ENCODE measurements at places on chromosomes 5 and 9.

- no peak for DNase-seq
- H3K4me1 ChIP-seq = peaks cover 60% of the 10 kb centered on the region
- H3K4me3 ChIP-seq = no peak overlapping the region
- peak overlapping the region; percentile 63 for H3K27ac ChIP-seq
- no peaks in the 10 kb centered on the region for H3K27me3 ChIP-seq
Measured at GRCh38 chr9:33437205-33437604, 10.2 kb downstream of the AQP3 start.

DNA sequence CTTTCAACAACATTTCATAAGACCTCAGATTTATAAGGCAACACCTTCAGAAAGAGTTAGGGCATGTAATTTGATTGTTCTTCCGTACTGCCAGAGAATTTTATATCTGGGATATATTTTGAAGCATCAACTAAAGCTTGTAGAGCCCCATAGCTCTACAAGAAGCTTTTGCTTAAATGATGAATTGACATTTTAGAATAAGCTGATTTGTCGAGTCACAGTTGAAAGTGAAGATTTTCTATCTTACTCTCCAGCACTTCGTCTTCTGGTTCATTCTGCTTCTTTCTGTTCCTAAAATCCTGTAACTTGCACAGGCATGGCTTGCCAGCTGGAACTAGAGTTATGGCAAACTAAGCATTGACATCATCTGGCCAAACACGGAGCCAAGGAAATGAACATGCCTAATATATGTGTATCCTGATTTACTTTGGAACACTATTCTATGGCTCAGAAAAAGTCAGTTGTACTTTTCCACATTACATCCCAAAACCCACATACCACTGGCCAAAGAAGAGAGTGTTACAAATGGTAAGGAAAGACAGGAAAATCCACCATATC is 68.6 kb upstream of the MAST4 start:
- H3K36me3 ChIP-seq = no peaks in the 10 kb centered on the region
- no peak overlapping the region for H3K4me3 ChIP-seq
- peaks cover 22% of the 10 kb centered on the region for H3K27me3 ChIP-seq
- H3K4me1 ChIP-seq = no peaks in the 10 kb centered on the region

GRCh38 chr9:87551772-87552217 is 54.1 kb downstream of the DAPK1 start:
- no peaks in the 10 kb centered on the region for H3K36me3 ChIP-seq
- DNase-seq = no peak
- no peak overlapping the region for H3K4me3 ChIP-seq
- H3K4me1 ChIP-seq = no peaks in the 10 kb centered on the region

- H3K4me1 ChIP-seq = peaks cover 37% of the 10 kb centered on the region
- H3K27me3 ChIP-seq = peaks cover 10% of the 10 kb centered on the region
- H3K36me3 ChIP-seq = peaks cover 18% of the 10 kb centered on the region
- H3K4me3 ChIP-seq = peak overlapping the region; percentile 88
Measured at GRCh38 chr9:37079370-37080164, 40.8 kb upstream of the ZCCHC7 start.

- no peaks in the 10 kb centered on the region for H3K27me3 ChIP-seq
- peaks cover 14% of the 10 kb centered on the region for H3K36me3 ChIP-seq
- no peak overlapping the region for H3K4me3 ChIP-seq
- no peak for DNase-seq
- peaks cover 17% of the 10 kb centered on the region for H3K4me1 ChIP-seq
Measured at GRCh38 chr9:15244001-15244441, 63.0 kb downstream of the TTC39B start.

GRCh38 chr5:125038477-125038876 is 292.0 kb upstream of the ZNF608 start:
- H3K27ac ChIP-seq = no peak overlapping the region
- DNase-seq = no peak
- no peaks in the 10 kb centered on the region for H3K4me1 ChIP-seq
- no peaks in the 10 kb centered on the region for H3K27me3 ChIP-seq
- H3K36me3 ChIP-seq = no peaks in the 10 kb centered on the region
- H3K4me3 ChIP-seq = no peak overlapping the region

DNA sequence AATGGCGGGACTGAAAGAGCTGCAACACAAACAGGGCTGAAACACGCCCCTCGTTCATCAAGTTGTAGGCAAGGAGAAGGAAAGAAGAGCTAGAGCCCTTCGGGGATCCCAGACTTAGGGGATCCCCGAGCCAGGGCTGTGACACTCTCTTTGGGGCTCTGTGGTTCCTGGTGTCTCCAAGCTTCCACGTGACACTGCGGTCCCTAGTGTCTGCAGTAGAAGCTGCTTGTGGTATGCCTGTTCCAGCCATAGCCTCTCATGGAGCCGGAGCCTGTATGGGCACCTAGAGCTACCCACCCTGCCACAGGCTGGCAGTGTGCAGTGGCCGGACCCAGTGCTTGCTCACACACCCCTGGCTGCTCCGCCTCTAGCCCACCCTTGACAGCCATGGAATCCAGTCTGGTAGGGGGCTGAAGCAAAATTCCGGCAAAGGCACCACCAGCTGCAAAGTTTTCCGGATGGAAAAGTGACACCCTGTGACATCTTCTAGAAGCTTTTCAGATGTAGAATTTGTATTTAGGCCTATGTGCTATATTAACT is 1439.6 kb upstream of the ACO1 start:
- no peaks in the 10 kb centered on the region for H3K4me1 ChIP-seq
- H3K36me3 ChIP-seq = no peaks in the 10 kb centered on the region
- no peak for DNase-seq
- H3K4me3 ChIP-seq = no peak overlapping the region
- no peaks in the 10 kb centered on the region for H3K27me3 ChIP-seq

- no peaks in the 10 kb centered on the region for H3K36me3 ChIP-seq
- H3K4me1 ChIP-seq = no peaks in the 10 kb centered on the region
- H3K27me3 ChIP-seq = peaks cover 5% of the 10 kb centered on the region
- H3K4me3 ChIP-seq = no peak overlapping the region
Measured at GRCh38 chr5:57780306-57780960, 297.8 kb upstream of the ACTBL2 start.

DNA sequence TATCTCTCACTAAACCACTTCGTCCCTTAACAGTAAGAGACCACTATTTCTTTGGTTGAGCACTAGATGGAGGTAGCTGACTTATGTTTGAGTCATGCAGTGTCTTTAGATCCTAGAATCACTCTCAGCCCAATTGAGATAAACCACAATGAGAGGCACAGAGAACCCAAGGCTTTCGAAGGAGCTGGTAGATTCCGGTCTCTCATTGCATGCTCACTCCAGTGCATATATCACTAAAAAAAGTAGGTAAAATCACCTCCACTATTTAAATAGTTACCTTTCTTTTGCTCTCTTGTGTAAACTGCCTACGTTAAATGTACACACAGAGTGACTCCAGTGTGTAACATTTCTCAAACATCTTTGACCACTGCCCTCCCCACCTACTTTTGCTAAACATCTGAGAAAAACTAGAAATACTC is 27.6 kb downstream of the ACTL7A start:
- H3K27me3 ChIP-seq = no peaks in the 10 kb centered on the region
- no peak overlapping the region for H3K4me3 ChIP-seq
- H3K4me1 ChIP-seq = peaks cover 6% of the 10 kb centered on the region
- H3K36me3 ChIP-seq = peaks cover 31% of the 10 kb centered on the region

GRCh38 chr5:158543539-158544387 is 556.0 kb downstream of the EBF1 start:
- H3K36me3 ChIP-seq = no peaks in the 10 kb centered on the region
- no peak for DNase-seq

GRCh38 chr9:75131700-75132099 is 43.4 kb downstream of the OSTF1 start:
- DNase-seq = no peak
- H3K4me1 ChIP-seq = peaks cover 30% of the 10 kb centered on the region
- peaks cover 72% of the 10 kb centered on the region for H3K36me3 ChIP-seq

DNA sequence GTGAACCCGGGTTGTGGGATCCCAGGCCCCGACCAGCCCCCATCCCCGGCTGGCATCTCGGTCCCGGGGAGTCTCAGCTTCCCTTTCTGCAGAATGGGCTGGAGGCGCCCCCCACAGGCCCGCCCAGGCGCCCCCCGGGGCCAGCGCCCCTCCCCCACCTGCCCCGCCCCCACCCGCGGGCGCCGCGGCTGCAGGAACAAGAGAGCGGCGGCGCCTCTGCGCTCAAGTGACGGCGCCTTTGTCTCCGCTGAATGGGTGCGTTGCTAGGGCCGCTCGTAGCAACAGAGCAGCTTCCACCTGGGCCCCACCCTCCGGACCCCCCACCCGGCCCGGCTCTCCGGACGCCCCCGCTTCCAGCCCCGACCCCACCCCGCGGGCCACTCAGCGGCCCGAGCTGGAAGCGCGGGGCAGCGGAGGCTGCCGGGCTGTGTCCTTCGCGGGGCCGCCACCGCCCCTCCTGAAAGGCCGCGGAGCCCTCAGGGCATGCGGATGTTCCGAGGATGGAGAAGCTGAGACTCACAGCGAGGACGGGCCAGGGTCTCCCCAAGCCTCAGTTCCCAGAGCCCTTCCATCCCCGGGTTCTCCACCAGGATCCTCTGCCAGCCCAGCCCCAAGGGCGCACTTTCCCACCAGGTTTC is 27.5 kb downstream of the ADGRD2 start:
- no peak overlapping the region for H3K27ac ChIP-seq
- peaks cover 14% of the 10 kb centered on the region for H3K27me3 ChIP-seq
- no peak for DNase-seq
- H3K36me3 ChIP-seq = no peaks in the 10 kb centered on the region
- H3K4me1 ChIP-seq = peaks cover 4% of the 10 kb centered on the region

DNA sequence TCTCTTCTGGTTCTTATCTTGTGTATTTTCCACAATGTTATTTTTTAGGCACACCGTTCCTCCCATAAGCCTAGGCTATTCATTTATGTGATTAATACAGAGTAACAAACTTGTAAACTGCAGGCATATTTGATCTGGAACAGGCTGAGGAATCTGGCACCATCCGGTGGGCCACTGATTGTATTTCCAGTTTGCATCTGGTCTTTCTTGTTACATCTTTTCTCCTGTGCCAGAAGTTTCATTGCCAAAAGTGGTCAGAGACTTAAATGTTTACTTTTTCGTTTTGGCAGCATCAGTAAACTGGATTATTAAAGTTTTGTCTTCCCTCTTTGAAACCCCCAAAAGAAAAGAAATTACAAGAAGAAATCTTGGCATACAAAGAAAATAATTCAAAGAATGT is 17.9 kb upstream of the ZCCHC7 start:
- H3K4me3 ChIP-seq = no peak overlapping the region
- peaks cover 18% of the 10 kb centered on the region for H3K4me1 ChIP-seq
- no peak overlapping the region for H3K27ac ChIP-seq
- peaks cover 3% of the 10 kb centered on the region for H3K36me3 ChIP-seq
- DNase-seq = no peak
- no peaks in the 10 kb centered on the region for H3K27me3 ChIP-seq

DNA sequence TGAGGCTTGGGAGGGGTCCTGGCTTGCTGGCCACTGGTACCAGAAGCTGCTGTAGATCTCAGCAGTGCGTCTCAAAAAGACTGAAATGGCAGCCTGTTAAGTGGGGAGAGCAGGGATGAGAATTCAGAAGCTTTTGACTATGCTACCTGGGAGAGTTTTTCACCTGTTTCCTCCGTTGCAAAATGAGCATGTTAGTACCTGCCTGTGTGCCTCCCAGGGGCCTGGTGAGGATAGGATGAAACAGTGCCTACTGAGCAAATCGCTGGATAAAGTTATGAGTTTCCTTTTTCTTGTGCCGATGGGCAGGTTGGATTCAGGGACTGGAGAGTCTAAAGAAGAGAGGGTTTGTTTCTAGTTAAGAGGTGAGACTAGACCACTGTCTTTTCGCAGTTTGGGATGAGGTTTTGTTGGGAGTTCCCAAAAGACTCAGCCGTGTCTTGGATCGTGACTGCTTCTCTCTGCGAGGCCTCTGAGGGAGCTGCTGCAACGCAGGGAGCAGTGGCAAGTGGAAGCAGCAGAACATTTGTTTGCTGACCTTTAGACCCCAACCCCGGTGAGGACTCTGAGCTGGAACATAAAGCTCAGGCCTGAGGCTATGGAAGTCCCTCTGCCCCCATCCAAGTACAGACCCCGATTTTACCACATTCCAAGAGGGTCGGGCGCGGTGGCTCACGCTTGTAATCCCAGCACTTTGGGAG is 1.4 kb downstream of the RALGPS1 start:
- no peak overlapping the region for H3K27ac ChIP-seq
- peaks cover 35% of the 10 kb centered on the region for H3K27me3 ChIP-seq
- H3K36me3 ChIP-seq = no peaks in the 10 kb centered on the region
- DNase-seq = no peak

DNA sequence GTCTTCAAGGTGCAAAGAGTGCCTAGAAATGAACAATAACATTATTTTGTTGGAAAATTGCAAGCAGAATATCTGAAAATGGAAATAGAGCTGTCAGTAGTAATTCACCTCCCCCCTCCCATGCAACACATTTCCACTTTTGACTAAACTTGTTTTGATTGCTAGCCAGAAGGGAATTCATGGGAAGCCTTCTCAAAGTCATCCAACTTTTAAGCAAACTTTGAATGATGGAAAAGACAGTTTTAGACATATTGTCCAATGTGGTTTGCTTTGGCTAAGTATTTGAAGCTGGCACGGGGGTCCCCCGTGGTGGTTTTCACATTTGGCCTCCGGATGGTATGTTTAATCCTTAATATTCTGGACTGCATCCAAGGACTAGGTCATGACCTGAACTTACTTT is 7.5 kb downstream of the NR2F1 start:
- peaks cover 7% of the 10 kb centered on the region for H3K36me3 ChIP-seq
- H3K27ac ChIP-seq = no peak overlapping the region
- H3K4me3 ChIP-seq = no peak overlapping the region
- DNase-seq = no peak

All from activated CD4-positive, alpha-beta T cell treated with anti-CD3 and anti-CD28 coated beads, Interleukin-2, amount 10 ng/mL, durations not matched to agents 7 days and 5 days (primary cell).